ENCODE measurements at places on chromosomes 5 and 9.

DNA sequence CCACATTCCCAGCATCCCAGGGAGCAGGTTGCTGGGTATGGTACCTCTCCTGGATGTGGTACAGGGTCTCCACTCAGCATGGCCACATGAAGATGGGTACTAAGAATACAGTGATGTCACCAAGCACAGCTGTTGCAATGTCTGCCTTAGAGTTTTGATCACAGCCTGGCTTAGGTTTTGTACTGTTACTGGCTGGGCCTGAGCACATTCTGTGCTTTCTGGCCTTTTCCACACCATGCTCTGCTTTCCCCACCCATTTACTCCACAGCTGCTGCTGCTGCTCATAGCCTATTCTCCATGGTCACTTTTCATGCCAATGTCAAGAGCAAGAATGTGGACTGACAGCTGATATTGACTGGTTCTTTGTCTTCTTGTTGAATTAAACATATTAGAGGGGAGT lies 481.9 kb downstream of the ARHGEF28 start:
- DNase-seq, result peak; percentile 55
- no peaks in the 10 kb centered on the region for H3K4me1 ChIP-seq
- no peaks in the 10 kb centered on the region for H3K36me3 ChIP-seq
- H3K27me3 ChIP-seq, result no peaks in the 10 kb centered on the region
- peak overlapping the region; percentile 66 for H3K27ac ChIP-seq

DNA sequence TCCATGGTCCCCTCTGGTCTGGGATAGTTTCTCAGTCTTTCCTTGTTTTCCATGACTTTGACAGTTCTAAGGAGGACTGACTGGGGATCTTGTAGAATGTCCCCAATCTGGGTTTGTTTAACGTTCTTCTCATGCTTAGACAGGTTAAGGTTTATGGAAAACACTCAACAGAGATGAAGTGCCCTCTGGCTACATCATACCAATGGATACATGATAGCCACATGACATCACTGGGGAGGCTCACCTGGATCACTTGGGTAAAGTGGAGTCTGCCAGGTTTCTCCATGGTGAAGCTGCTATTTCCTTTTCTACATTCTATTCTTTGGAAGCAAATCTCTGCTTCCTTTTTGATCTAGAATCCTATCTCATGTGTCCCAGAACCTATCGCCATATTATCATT lies 23.8 kb upstream of the ALDH1B1 start:
- H3K4me3 ChIP-seq, result no peak overlapping the region
- H3K36me3 ChIP-seq, result no peaks in the 10 kb centered on the region
- no peaks in the 10 kb centered on the region for H3K27me3 ChIP-seq

- no peak overlapping the region for H3K4me3 ChIP-seq
- H3K4me1 ChIP-seq, result peaks cover 2% of the 10 kb centered on the region
- no peak for DNase-seq
- H3K27ac ChIP-seq, result no peak overlapping the region
- H3K27me3 ChIP-seq, result no peaks in the 10 kb centered on the region
Observed at GRCh38 chr9:89745601-89746376, 141.0 kb downstream of the GADD45G start.

GRCh38 chr9:134335061-134335460 lies 8.8 kb downstream of the RXRA start:
- no peak overlapping the region for H3K4me3 ChIP-seq
- peak overlapping the region; percentile 99 for H3K27ac ChIP-seq
- H3K36me3 ChIP-seq, result no peaks in the 10 kb centered on the region
- DNase-seq, result no peak
- H3K27me3 ChIP-seq, result no peaks in the 10 kb centered on the region

DNA sequence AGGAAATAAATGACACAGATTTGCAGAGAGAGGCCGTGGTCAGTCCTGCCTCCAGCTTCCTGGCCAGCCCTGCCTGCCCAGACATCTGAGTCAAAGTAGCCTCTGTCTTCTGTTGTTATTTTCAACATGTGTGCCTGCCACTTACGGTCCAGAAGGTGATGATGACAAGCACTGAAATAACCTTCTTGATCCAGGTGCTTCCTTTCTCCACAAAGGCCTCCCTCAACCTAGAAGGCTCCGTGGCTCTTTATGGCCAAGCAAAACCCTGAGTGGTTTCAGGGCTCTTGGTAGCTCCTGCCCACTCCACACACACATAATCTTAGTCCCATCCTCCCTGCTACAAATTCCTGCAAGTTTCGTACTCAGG lies 34.1 kb upstream of the SLC6A19 start:
- no peak overlapping the region for H3K4me3 ChIP-seq
- H3K4me1 ChIP-seq, result no peaks in the 10 kb centered on the region
- H3K27ac ChIP-seq, result no peak overlapping the region

GRCh38 chr5:14869233-14869632 lies 2.3 kb downstream of the ANKH start:
- peak overlapping the region; percentile 94 for H3K27ac ChIP-seq
- DNase-seq, result no peak
- no peak overlapping the region for H3K4me3 ChIP-seq
- no peaks in the 10 kb centered on the region for H3K36me3 ChIP-seq

DNA sequence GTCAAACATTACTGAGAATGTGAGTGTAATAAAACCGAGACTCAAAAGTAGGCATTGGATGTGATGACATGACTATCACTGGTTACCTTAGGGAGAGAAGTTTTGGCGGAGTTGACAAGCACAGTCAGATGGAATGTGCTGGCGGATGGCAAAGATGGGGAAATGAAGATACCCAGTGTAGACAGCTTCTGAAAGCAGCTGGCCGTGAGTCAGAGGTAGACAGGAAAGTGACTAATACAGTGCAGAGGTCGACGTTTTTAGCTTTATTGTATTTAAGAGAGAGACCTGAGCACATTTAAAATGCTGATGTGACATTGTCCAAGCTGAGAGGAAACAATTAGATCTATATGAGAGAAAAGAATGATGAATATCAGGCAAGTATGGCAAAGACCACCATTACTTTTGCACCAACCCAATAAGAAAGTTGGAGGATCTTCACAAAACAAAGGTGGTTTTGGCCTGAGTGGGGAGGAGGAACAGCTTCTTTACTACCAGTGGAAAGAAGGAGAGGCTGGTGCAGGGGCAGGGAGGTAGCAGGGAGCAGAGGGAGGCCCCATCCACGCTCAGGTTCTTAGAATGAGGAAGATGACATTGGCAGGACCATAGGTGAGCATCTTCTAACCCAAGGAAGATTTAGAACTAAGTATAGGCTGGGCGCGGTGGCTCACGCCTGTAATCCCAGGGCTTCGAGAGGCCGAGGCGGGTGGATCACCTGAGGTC lies 36.7 kb upstream of the KCNIP1 start:
- H3K36me3 ChIP-seq, result no peaks in the 10 kb centered on the region
- no peaks in the 10 kb centered on the region for H3K27me3 ChIP-seq
- no peak for DNase-seq
- no peaks in the 10 kb centered on the region for H3K4me1 ChIP-seq
- no peak overlapping the region for H3K4me3 ChIP-seq

DNA sequence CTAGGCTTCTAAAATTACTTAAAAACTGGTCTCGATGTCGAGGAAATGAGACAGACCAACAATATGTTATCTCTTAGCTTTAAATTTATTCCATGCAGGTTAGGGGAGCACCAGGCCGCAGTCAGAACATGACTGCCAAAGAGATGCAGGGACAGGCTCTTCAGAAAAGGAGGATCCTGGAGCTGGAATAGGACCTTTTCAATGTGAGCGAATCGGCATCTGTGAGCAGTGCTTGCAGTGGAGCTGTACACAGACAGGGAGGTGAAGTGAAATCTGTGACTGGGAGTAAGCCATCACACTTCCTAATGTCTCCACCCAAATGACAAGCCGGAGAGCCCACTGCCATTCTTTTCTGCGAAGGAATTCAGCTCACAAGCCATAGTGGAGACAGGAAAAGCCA lies 78.2 kb downstream of the EFNA5 start:
- no peak overlapping the region for H3K27ac ChIP-seq
- H3K36me3 ChIP-seq, result no peaks in the 10 kb centered on the region
- no peak overlapping the region for H3K4me3 ChIP-seq

- H3K36me3 ChIP-seq, result no peaks in the 10 kb centered on the region
- DNase-seq, result no peak
- no peak overlapping the region for H3K27ac ChIP-seq
- H3K4me3 ChIP-seq, result no peak overlapping the region
- no peaks in the 10 kb centered on the region for H3K4me1 ChIP-seq
- H3K27me3 ChIP-seq, result no peaks in the 10 kb centered on the region
Observed at GRCh38 chr5:104456122-104456521, 893.5 kb upstream of the NUDT12 start.

- H3K27ac ChIP-seq, result no peak overlapping the region
- H3K4me3 ChIP-seq, result no peak overlapping the region
- no peaks in the 10 kb centered on the region for H3K36me3 ChIP-seq
- DNase-seq, result no peak
- no peaks in the 10 kb centered on the region for H3K27me3 ChIP-seq
Observed at GRCh38 chr9:105076729-105077128, 148.8 kb upstream of the ABCA1 start.

DNA sequence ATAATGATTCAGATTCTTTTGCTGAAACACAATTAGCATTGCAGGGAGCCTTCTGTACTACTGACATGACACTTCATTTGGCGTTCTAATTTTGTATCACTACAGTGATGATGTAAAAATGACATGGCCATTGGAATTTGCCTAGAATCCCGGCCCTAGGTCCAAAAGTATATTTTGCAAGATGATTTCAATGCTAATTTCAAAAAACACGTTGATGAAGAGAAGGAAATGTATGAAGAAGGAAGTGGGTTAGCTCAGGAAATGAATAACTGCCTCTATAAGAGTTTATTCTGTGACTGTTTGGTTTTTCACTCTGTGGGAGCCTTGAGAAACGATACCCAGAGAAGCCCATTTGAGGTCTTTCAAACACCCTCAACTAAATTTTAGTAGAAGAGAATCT lies 59.3 kb downstream of the OSTF1 start:
- H3K4me1 ChIP-seq, result no peaks in the 10 kb centered on the region
- DNase-seq, result no peak
- H3K27ac ChIP-seq, result no peak overlapping the region

DNA sequence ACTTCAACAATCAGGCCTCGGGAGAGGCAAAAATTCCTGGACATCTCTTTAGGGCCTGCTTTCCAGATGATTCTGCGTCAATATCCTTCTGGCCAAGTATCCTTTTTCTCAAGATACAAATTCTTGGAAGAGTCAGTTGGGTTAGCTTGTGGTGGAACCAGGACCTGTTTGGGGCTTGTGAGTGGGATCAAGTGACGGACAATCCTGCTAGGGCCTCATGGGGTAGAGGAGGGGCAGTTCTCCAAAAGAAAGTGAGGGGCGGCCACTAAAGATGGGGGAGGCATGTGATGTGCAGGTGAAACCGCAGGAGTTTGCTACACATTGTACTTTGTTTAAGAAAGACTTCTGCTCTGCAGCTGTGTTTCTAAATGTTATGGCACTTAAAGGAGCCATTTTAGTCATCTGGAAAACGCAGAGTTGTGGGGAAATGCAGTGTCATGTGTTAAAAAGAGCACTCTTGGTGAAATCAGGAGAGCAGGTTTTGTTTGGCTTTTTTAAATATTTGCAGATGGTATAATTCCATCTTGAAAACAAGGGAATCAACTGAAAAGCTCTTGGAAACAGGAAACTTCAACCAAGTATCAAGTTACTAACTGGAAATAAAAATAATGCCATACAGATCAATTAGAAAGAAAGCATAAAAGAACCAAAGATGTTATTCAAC lies 27.4 kb upstream of the GSN start:
- H3K27me3 ChIP-seq, result no peaks in the 10 kb centered on the region
- no peak for DNase-seq
- no peaks in the 10 kb centered on the region for H3K4me1 ChIP-seq
- no peak overlapping the region for H3K27ac ChIP-seq
- H3K36me3 ChIP-seq, result no peaks in the 10 kb centered on the region

DNA sequence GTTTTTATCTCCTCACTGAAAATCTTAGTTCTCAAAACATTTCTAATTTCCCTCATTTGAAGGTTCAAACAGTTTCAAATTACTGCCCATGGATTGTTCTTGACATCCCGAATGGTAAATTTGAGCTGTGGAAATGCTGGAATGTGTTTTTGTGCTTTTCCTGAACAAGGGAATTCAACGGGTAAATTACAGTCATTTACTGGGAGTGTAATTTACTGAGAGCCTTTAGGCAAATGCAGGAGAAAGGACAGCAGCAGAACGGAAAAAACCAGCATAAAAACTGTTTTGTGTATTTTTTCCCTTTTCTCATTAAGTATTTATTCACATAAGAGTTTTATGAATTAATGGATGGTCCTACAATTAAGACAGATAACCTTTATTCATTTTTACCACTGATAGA lies 139.2 kb downstream of the PBX3 start:
- no peaks in the 10 kb centered on the region for H3K27me3 ChIP-seq
- no peak for DNase-seq
- H3K27ac ChIP-seq, result no peak overlapping the region
- no peaks in the 10 kb centered on the region for H3K36me3 ChIP-seq
- no peak overlapping the region for H3K4me3 ChIP-seq
- peaks cover 4% of the 10 kb centered on the region for H3K4me1 ChIP-seq

DNA sequence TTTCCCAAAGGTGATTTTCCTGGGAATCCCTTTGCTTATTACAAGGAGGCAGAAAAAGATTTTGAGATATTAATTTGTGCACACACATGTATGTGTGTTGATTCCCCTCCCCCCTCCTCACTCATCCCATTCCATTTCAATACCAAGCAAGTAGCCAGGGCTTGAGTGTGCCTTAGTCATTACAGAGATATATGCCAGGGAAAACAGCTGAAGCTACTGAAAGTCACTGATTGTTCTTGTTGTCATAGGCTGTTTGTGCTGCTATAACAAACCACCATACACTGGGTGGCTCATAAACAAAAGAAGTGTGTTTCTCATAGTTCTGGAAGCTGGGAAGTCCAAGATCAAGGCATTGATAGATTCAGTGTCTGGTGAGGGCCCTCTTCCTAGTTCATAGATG lies 158.6 kb downstream of the BAAT start:
- no peak overlapping the region for H3K4me3 ChIP-seq
- H3K4me1 ChIP-seq, result no peaks in the 10 kb centered on the region
- H3K27ac ChIP-seq, result no peak overlapping the region
- H3K36me3 ChIP-seq, result no peaks in the 10 kb centered on the region

DNA sequence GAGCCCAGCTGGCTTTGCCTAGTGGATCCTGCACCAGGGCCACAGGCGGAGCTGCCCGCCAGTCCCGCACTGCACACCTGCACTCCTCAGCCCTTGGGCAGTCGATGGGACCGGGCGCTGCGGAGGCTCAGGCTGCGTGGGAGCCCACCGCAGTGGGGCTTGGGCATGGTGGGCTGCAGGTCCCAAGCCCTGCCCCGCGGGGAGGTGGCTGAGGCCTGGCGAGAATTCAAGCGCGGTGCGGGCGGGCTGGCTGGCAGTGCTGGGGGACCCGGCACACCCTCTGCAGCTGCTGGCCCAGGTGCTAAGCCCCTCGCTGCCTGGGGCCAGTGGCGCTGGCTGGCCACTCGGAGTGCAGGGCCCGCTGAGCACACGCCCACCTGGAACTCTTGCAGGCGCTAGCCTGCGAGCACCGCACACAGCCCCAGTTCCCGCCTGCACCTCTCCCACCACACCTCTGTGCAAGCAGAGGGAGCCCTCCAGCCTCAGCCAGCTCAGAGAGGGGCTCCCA lies 125.7 kb upstream of the OTULINL start:
- H3K36me3 ChIP-seq, result peaks cover 14% of the 10 kb centered on the region
- H3K4me3 ChIP-seq, result no peak overlapping the region
- no peak for DNase-seq
- H3K27ac ChIP-seq, result no peak overlapping the region
